ENCODE measurements at places on chromosomes 5 and 9. TPM values are rescaled to one million over a fixed set of nuclear protein-coding genes. Genes with fewer than 3 reads are reported as not detected.

The LECT2 gene
- not detected for total RNA-seq

The HAVCR2 gene
- 70.0 TPM for total RNA-seq

The THBS4 gene
- total RNA-seq = 2.1 TPM

The DHFR gene
- 73.4 TPM for total RNA-seq

The FOXD4L3 gene
- not detected for total RNA-seq

The TERT gene
- 10.1 TPM for total RNA-seq

The CCDC180 gene
- 1.9 TPM for total RNA-seq

The ADGRD2 gene
- total RNA-seq = not detected

The IRF1 gene
- total RNA-seq = 181 TPM

The PPP1R26 gene
- total RNA-seq = 0.69 TPM

The SPATA31C1 gene
- total RNA-seq = not detected

The OBP2B gene
- not detected for total RNA-seq

The SLF1 gene
- total RNA-seq = 13.7 TPM

The AMBP gene
- not detected for total RNA-seq

The GRM6 gene
- not detected for total RNA-seq

The CCDC69 gene
- 23.2 TPM for total RNA-seq

The LMX1B gene
- total RNA-seq = not detected

The MEIKIN gene
- total RNA-seq = not detected

The DMGDH gene
- not detected for total RNA-seq

The TNFSF8 gene
- 148 TPM for total RNA-seq

The ARID3C gene
- 0.14 TPM for total RNA-seq

The PRRC1 gene
- total RNA-seq = 52.3 TPM

The SLC22A5 gene
- total RNA-seq = 4.9 TPM

The LHX6 gene
- total RNA-seq = not detected

The SLC28A3 gene
- total RNA-seq = 0.44 TPM

The NTNG2 gene
- total RNA-seq = 1.6 TPM

The SLC44A1 gene
- total RNA-seq = 2.9 TPM

The LPCAT1 gene
- total RNA-seq = 93.2 TPM

The SLC46A2 gene
- total RNA-seq = not detected

The HTR1A gene
- total RNA-seq = not detected

The TAS2R1 gene
- not detected for total RNA-seq

The FAM153A gene
- total RNA-seq = 12.8 TPM

The FOXD1 gene
- 0.09 TPM for total RNA-seq

The SOWAHA gene
- total RNA-seq = 0.59 TPM

The RANBP3L gene
- not detected for total RNA-seq

The PIK3R1 gene
- total RNA-seq = 35.2 TPM

The STK32A gene
- not detected for total RNA-seq

The PTGER4 gene
- 53.0 TPM for total RNA-seq

The ZDHHC11B gene
- total RNA-seq = not detected

The ANKRD34B gene
- total RNA-seq = not detected

The TMC1 gene
- not detected for total RNA-seq

The ASPN gene
- not detected for total RNA-seq

The C9orf72 gene
- 7.5 TPM for total RNA-seq

The HRCT1 gene
- not detected for total RNA-seq

The NFIB gene
- not detected for total RNA-seq

The SLCO6A1 gene
- not detected for total RNA-seq

The DMAC1 gene
- total RNA-seq = 44.2 TPM

The S1PR3 gene
- total RNA-seq = 3.4 TPM

The ITGA1 gene
- 1.6 TPM for total RNA-seq

The KCNV2 gene
- total RNA-seq = not detected

The TMEM267 gene
- total RNA-seq = 20.0 TPM

The PCDHGA1 gene
- total RNA-seq = 0.09 TPM

The FUT7 gene
- total RNA-seq = 0.09 TPM

The POLE3 gene
- total RNA-seq = 84.4 TPM

The QRFP gene
- total RNA-seq = not detected

The SLC34A3 gene
- not detected for total RNA-seq

The LAMC3 gene
- total RNA-seq = 0.07 TPM
